ENCODE measurements at places on chromosomes 7 and 10.

DNA sequence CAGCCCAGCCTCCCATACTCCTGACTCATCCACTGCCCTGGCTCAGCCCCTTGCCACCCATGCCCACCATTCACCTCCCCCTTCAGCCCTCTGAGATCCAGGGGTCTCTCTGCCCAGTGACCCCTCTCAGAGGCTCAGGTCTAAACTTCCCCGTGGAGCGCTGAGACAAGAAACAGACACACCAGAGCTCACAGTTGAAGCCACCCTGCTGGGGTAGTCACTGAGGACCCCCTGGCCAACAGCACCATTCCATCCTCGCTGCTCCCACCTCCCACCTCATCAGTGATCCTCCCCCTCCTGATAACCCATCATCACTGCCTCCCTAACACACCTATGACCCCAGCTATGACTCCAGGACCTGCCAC lies 100.7 kb downstream of the GRID1 start:
- DNase-seq = no peak

DNA sequence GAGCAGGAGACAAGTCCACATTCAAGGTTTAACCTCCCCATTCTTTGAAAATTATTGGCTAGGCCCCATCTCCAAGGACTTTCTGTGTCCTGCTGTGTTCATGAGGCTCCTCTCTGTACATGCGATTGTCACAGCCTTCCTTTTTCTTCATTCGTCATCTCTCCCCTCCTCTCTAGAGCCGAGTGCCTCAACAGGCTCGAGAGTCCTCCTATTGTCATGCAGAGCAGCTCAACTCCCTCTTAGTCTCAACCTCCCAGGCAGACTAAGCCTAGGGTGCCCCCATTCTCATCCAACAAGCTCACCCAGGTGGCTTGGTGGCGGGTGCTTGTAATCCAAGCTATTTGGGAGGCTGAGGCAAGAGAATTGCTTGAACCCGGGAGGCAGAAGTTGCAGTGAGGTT lies 35.1 kb upstream of the SAMD8 start:
- DNase-seq = no peak

DNA sequence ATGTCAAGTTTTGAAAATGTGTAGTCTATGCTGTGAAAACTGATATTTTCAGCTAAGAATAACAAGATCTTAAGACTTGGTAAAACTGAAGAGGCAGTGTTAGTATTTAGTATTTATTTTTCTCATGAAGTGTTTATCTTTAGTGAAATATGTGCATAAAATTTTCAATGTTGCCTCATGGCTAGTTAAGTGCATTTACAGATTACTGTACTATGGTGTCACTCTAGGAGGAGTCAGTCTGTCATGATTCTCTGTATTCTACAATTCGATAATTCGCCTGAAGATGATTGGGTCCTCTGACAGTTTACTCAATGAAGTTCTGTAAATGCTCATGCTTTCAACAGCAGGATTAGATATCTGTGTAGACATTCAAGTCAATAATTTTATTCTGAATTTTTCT lies 488.1 kb upstream of the GRM3 start:
- no peak for DNase-seq

DNA sequence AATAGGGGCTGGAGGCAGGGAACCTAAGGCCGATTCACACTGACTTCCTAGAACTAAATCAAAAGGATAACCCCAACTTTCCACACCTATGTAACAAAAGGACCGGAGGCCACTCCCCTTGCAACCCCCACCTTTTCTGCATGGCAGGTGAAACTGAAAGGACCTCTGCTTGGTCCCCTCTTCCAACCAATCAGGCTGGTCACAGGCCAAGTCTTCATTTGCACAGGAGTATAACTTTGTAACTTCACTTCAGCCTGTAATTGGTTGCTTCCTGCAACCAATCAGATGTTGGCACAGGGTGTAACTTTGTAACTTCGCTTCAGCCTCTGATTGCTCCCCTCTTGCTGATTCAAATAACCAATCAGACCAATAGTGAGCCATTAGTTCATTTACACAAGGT lies 190.0 kb downstream of the FAM107B start:
- DNase-seq = no peak

DNA sequence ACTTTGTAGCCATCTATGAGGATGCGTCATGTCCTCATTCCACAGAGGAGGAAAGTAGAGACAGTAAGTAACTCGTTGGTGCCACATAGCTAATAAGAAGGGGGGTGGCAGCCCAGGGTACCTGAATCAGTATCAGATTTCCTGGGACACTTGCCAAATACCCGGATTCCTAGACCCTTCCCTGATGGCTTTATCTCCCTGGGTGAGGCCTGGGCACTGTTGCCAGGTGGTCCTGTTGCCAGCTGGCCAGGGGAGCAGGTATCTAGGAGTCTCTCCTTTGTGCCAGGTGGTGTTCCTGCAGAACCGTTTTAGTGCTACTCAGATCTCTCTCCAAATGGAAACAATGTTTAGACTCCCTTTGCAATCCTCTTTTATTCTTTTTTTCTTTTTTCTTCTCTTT lies 12.7 kb downstream of the SLC29A3 start:
- no peak for DNase-seq

Measured in NCI-H187 treated with DMSO at 0.1 percent for 48 hours (cell line).